Effector memory CD4-positive, alpha-beta T cell (primary cell): ENCODE measurements at places on chromosomes 13 and 19.

GRCh38 chr13:113408562-113408961, 44.6 kb upstream of the GRTP1 start:
- no peak for DNase-seq

DNA sequence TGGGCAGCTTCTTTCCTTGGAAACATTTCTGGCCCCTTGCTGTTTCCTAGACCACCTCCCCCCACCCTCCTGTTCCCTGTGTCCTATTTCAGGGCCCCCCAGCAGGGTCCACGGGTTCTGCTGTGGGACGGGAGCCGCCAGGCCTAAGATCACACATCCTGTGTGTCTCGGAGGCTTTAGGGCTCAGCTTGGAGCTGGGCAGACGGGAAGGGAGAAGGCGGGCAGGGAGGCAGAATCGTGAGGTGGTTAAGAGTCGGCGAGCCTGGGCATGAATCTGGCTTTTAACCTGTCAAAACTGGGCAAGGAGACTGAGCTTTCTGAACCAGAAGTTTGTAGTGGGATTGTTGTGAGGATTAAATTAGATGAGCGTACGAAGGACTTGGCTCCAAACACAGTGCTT, 4.8 kb downstream of the KCNC3 start:
- DNase-seq = no peak

DNA sequence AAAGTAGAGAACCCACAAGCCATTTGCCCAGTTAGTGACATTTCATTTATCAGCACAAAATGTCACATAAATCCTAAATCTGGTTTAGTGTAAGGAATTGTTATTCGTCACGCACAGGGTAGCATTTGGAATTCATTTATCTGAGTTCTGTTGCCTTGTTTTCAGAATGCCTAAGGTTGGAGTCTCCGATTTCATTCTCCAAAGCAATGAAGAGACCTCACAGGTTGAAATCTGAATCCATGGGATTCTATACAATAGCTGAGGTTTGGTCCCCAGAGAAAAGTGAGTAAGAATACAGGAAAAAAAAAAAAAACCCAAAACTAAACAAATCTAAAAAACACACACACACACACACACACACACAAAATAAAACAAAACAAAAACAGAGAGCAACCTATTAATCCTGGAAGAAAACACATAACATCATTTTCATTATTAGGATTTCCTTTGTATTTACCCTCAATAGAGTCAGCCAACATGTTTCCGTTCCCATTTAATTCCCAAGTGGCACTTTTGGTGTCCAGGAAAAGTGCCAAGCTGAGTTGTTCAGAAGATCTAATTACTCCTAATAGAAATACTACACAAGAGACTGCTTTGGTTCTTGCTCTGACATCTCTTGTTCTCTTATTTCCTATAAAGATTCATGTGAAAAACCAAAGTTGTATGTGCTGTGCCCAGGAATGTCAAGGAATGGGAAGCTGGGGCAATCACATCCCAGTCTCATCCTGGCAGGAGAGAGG, 36.2 kb upstream of the LRCH1 start:
- DNase-seq = no peak

- DNase-seq = no peak
Measured at GRCh38 chr13:26784704-26785639, 24.4 kb upstream of the GPR12 start.
